Suppressor macrophage treated with lipopolysaccharide for 4 hours (primary cell): ENCODE measurements at places on chromosomes 5 and 9.

DNA sequence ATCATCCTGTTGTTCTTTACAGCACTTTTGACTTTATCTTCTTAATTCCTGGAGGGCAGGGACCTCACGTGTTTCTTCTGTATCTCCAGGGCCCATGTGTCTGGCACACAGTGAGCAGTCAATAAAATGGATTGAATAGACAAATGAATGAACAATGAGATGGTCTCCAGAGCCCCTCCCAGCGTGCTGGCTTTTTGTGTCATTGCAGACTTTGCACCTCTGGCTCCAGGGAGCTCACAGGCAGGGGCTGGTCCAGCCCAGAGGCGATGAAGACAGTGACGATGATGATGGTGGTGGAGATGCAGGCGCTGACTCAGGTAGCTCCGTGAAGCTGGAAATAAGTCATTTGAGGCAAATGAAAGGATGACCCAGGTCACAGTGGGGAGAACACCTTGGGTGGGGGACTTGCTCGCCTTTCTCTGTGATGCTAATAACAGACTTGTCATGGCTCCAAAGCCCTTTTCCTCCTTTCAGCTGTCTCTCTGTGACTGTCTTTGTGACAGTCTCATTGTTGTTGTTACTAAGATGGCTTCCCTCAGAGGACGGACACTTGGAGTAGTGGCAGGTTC lies 30.4 kb upstream of the FABP6 start:
- no peak for DNase-seq

- no peak for DNase-seq
Observed at GRCh38 chr5:181281077-181281983, 20.4 kb upstream of the TRIM52 start.

DNA sequence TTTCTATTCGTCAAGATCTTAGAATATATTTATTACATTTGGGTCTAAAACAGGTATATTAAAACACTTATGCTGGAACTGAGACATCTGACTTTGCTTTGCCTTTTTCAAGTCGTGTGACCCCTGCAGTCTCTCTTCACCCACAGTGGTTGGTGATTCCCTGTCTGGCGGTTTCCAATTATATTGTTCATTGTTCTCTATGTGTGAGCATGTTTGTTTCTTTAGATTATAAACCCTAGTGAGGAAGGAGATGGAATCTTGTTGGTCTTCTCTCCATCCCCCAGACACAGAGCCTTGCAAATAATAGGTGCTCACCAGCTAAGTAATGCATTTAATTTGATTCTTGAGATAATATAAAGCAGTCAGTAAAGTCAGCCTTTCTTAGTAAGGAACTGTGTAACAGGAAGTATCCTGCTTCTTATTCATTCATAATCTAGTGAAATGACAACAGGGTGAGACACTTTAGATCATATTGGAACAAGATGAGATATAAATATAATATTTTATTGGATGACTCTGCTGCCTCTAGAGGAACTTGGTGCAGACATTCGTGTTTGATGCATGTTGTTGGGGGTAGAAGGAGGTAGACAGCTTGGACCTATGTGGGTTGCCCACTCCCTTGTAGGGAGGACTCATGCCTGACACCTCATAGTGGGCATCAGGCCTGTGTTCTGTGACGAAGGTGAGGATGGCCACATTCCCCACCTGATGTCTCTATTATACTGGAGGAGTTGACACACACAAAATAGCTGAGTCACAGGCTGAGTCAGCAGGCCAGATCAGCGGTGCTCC lies 88.1 kb downstream of the FGF1 start:
- DNase-seq: peak; percentile 20

- peak; percentile 15 for DNase-seq
Observed at GRCh38 chr5:64767959-64768357, 533 bp downstream of the SREK1IP1 start.

- DNase-seq: peak; percentile 39
Observed at GRCh38 chr9:6889868-6890267, 132.1 kb downstream of the KDM4C start.

DNA sequence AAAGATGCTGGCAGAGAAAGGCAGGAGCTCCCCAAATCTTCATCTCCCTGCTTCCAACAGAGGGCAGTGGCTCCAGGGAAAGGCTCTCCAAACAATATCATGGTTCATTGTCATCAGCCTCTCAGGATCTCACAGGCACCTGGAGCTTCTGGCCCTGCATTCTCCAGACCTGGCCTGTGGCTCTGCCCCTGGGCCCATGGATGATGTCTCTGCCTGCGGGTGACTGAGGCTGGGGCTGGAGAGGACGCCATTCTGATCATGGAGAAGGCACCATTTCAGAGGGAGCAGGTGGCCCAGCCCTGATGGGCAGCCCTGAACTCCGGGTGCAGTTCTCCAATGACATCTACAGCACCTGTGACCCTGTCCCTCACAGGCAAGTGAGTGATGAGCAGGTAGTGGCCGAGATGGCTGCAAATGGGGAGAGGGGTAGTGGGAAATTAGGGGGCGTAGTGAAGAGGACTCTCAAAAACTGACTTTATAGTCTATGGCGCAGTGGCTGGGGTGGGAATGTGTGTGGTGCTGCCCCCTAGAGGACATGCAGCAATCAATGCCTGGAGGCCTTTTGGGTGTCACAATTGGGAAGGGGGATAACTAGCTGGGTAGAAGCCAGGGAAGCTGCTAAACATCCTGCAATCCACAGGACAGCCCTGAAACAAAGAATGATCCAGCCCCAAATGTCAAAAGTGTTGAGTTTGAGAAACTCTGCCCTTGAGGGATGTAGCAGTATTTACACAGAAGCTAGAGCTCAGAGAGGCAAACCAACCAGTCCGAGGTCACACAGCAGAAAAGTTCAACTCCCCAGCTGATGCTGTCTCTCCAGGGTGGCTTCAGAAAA lies 3.2 kb downstream of the SH3PXD2B start:
- DNase-seq: peak; percentile 64

DNA sequence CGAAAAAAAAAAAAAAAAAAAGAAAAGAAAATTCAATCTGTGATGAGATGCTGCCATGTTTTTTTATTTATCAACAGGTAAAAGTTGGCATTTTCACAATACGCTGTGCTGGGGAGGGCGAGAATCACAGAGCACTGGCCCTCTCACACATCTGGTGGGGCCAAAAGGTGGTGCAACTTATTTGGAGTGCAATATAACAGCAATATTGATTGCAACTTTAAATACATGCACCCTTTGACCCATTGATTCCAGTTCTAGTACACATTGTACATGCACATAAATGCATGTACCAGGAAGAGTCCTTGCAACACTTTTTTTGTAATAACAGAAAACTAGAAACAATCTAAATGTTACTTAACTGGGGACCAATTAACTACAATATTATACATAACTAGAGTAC lies 159.1 kb downstream of the DAB2IP start:
- no peak for DNase-seq

DNA sequence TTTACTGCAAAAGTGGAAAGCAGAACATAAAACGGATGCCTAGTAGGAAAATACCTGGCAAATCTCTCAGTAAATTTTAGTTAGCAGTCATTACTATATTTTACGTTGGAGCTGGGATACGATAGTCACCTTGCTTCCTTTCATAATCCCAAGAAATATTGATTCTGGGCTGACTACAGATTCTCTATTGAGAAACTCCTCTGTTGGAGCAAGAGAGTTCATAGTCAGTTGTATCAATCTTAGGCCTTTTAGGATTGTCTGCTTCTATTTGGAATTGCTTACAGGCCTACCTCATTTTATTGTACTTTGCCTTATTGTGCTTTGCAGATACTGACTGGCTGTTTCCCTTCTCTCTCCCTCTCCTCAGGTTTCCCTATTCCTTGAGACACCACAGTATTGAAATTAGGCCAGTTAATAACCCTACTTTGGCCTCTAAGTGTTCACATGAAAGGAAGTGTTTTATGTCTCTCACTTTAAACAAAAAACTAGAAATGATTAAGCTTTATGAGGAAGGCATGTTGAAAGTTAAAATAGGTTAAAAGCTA lies 233.7 kb upstream of the TARS1 start:
- no peak for DNase-seq

- DNase-seq: no peak
Observed at GRCh38 chr9:124255222-124255621, 2.5 kb upstream of the NEK6 start.

DNA sequence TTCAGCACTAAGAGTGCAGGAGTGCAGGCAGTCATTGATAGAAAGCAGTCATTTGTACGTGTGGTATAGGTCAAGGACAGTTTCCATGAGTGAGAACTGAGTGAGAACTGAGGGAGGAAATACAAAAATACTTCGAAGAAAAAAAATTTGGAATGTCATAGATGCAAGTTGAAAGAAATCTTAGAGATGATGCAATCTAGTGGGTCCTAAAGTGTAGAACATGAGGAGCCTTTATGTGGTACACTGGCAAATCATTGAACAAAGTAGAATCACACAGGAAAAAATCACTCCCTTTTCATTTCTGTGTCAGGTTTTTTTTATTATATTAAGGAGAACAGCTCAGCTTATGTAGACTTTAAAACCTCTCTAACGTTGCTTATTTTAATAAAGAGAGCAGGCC lies 26.4 kb upstream of the SLC1A1 start:
- no peak for DNase-seq

DNA sequence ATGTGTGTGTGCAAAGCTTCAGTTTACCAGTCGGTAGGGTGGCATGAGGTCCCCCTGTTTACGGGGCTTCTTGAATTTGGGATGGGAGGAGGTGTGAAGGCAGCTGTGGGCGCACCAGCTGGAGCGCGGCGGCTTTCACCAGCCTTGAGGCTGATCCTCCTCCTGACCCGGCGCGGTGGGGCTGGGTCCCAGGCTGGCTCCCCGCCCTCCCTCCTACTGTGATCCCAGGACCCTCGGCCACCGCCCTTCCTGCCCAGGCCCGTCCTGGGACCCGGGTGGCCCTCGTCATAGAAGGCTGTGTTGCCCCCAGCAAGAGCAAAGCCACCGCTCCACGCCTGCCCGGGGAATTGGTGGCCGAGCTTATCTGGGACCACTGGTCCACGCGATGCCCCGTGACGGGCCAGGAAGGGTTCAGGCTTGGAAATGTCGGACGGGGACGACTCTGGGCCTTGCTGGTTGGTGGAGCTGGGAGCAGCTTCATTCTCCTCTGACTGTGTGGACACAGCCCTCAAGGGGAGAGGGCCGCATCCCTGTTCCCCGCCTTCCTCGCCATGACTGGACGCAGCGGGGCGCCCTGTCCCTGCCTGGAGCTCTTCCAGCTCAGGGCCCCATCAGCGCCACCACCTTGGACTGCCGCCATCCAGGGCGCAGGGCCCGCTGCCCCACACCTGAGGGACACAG lies 271.1 kb upstream of the IRX1 start:
- DNase-seq: no peak

DNA sequence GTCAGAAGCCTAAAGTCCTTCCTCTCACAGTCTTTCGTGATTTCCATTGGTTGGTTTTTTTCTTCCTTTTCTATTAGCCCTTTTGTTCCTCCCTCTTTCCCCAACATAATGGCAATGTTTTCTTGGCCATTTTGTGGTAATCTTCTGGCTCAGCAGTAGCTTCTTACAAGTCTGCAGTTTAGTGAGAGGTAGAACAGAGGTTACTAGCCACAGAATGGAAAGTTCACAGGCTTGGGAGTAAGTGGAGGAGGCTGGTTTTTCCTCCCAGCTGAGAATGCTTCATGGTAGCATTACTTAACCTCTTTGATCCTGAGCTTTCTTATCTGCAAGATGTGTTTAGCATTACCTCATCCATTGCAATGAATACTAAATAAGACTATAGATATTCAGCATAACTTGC lies 346.9 kb downstream of the NFIB start:
- no peak for DNase-seq
